CD4-positive, alpha-beta memory T cell (primary cell): ENCODE measurements at places on chromosomes 6 and 20. TPM values are rescaled to one million over a fixed set of nuclear protein-coding genes. Genes with fewer than 3 reads are reported as not detected.

Gene SLC52A3
- not detected for total RNA-seq

DNA sequence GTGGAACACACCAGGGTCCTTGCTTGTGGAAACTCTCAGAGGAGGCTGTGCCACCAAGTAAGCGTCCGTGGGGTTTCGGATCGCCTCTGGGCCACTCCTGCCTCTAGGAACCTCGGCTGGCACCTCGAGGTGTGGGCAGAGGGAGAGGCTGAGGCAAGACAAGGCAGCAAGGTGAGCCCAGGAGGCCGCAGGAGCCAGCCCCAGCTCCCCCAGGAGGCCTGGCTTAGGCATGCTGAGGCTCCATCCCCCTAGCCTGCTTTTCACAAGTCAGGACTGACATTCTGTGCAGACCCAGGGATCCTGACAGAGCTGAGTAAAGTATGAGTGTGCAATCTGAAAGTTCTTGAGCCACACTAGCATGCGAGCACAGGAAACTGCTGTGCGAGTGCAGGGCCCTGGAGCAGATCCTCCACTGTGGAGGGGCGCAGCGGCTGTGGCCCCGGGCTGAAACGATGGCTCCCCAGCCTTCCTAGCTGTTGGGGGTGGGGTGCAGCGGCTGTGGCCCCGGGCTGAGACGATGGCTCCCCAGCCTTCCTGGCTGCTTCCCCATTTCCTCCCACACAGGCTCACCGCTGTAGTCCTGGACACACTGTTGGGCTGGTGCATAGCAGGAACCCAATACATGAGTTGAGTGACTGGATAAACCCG is 75.2 kb upstream of the CD93 start:
- DNase-seq = no peak

DNA sequence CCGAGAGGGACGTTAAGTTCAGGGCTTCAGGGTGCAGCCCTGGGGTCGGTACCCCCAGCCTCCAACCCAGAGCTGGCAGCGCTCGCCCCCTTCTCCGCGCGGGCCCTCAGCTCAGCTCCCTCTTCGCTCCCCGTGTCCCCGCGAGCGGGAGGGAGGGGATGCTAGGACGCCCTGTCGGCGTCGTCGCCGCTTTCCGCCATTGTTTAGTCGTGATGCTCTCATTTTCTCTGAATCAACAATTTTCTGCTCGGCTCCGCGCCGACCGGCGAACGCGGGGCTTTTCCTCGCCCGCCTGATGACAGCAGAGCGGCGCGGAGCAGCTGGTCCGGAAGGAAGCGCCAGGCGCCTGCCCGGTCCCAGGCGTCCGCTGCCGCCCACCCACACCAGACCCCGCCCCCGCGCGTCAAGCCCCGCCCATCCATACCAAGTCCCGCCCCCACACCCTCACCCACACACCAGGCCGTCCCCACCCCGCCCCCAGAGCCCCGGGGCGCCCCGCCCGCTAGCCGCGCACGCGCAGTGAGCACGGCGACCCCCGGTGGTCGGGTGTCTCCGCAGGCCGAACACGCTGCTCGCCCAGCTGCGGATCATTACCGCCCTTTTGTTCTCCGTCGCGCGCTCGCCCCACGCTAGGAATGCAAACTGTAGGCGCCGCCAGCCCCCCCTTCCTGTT is 50.1 kb upstream of the SLC32A1 start:
- DNase-seq = peak; percentile 24

DNA sequence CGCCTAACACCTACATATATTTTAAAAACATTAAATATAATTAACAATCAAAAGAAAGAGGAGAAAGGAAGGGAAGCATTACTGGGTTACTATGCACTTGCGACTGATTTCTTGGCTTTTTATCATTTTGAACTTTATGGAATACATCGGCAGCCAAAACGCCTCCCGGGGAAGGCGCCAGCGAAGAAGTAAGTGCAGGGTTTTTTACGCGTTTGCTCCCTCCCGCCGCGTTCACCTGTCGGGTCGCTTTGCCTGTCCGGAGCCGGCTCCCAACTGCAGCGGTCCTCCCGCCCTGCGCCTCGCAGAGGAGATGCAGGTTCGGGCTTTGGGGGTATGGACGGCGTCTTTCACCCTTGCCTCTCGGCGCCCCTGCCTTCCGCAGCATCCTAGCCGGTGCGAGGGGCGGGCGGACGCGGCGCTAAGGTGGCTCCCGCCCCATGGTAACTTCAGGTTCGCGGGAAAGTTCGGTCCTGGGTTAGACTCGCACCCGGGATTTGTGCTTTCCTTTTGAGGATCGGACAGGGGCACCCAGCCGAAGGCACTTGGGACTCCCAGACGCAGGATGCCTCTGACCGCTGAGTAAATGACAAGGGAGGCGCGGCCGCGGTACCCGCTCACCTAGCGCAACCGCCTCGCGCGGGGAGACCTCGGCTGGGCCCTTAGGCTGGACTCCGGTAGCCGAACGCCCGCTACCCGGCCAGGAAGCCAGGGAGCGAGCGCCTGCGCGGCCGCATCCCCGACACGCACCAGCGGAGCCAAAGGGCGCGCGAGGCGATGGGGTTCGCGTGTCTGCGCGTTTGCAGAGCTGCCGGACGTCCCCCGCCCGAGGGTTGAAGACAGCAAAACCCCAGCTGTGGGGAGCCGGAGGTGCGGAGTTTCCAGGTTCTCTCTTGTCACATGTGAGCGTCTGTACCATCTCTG is 891 bp downstream of the RSPO3 start:
- no peak for DNase-seq

DNA sequence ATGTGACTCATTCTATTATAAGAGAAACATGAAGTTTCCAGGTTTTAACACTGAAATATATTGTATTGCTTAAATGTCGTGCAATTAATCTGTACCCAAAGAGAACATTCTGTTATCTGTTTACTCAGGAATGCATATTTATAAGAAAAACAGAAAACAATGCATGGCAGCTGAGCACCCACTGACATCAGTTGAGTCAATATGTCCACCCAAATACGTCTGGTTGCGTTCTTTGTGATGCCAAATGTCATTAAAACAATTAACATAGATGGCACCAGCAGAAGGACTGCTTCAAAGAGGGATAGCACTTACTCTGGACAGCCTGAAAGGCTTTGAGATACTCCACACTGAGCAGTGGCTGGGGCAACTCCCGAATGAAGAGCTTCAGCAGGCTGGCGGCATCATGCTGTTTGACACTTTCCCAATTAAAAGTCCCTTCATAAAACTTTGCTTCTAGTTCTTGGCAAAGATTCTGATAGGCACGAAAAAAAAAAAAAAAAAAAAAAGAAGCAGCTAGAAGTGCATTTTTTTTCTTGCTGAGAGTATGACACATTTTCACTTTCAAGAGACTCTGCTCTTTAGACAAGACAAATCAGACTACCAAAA is 102.3 kb downstream of the ARHGAP18 start:
- no peak for DNase-seq

DNA sequence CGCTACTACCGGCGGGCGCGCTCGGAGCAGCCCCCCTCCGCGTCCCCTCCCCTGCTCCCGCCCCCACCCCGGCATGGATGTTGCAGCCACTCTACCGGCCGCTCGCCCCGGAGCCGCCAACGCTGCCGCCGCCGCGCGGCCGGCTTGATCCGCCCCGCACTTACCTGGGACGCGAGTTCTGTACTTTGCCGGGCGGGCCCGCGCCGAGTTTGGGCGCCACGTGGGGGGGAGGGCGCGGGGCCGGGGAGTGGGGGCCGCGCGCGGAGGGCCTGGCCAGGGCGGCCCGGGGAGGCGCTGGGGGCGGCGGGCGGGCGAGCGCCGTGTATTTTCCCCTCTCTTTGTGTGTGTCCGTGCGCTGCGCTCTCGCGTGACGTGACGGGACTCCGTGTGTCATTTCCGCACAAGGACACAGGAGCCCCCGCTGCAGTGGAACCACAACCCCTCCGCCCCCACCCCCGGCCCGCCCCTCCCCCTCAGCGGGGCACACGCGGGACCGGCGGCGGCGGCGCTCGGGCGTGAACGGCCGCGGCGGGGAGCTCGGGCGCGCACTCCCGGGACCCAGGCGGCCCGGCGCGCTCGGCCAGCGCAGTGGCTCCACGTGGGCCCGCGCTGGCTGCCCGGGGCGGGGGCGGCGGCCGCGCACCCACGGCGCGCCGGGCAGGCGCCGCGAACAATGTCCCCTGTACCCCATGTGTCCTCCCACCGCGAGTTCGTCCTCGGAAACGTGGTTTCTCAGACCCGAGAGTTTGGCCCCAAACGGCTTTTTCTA is at the start of gene BEND3:
Gene BEND3, minus strand, starts transcription at position 590 of the 769 bp plus-strand sequence. CDS start 16,230 bp downstream, outside the sequence.
- DNase-seq = peak; percentile 32

DNA sequence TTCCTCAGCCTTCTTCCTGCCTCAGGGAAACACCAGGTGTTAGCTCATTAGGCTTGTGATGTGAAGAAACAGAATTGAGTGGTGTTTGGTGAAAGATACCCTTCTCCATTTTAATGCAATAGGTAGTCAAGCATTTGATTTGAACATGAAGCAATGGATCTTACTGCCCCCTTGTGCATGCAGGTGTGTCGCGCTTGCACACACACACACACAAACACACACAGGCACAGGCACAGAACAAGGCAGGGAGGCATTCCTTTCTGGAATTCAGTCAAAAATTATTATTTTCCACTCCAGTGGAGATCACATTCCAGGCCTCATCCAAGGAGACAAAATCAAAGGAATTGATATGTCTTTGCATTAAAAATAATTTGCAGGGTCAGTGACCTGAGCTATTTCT is 667.0 kb upstream of the MARCKS start:
- DNase-seq = no peak

Gene ID4
- not detected for total RNA-seq

DNA sequence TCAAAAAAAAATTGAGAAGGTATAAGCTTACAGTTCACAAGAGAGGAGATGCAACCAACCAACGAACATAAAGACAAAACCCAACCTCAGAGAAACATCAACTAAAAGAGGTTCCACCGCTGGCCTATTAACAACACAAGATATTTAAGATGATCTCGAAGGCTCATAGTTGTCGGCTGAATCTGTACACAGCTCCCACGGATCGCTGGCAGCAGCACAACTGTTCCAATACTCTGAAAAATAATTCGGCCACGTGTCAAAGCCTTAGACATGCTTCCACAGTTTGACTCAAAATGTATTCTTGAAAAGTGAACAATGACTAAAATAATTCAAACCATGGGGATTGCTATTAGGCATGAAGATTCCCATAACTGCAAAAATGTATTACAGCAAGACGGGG is 13.7 kb downstream of the EXOC2 start:
- DNase-seq = no peak

DNA sequence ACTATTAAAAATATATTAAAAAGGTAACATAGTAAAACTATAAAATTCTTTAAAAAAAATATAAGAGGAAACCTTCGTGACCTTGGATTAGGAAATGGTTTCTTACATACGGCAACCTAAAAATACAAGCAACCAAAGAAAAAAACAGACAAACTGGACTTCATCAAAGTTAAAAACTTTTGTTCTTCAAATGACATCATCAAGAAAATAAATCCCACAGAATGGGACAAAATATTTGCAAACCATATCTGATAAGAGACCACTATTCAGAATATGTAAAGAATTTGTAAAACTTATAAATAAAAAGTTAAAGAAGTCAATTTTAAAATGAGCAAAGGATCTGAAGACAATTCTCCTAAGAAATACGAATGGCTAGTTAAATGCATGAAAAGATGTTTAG is 110.0 kb downstream of the ATG5 start:
- DNase-seq = no peak

Gene ZSCAN23
- total RNA-seq = 1.1 TPM
